ENCODE measurements at places on chromosomes 13 and 19.

- DNase-seq, result peak; percentile 38
These were observed 12.1 kb upstream of the ZSCAN1 start for GRCh38 chr19:58021541-58022282.

- no peak for DNase-seq
These were observed 66.7 kb downstream of the FRY start for GRCh38 chr13:32098272-32098671.

DNA sequence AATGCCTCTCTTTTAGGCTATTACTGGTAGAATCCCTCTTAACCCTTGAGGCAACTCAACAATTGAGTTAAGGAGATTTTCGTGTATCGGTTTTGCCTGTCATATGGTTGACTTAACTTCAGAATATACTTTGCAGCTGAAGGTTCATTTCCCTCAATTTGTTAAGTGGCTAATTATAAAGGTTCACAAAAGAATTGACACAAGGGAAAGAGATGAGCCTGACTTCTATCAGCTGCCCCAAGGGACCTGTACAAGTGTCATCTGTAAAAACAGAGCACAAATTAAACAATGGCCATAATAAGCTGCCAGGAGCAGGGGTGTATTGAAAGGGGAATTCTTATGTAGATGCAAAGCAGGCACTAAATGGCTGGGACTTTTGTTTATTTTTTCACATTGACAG is 334.8 kb upstream of the OBI1 start:
- DNase-seq, result peak; percentile 86

DNA sequence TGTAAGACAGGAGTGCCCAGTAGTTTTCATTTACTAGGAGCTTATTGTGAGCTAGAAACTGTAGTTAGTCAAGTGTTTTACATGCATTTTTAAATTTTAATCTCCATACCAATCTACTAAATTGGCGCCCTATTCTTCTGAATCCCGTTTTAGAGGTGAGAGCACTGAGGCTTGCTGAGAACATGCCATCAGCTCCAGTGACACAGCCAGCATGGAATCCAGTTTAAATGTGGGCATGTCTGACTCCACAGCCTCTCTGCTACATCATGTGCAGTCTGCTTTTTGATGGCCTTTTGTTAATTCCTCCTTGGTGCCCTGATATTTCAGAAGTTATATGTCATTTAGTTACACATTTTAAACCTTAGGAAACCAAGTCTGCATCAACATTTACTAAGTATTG is 325.4 kb downstream of the DLEU7 start:
- DNase-seq, result no peak

GRCh38 chr19:39131255-39131755 is 5.7 kb downstream of the PAK4 start:
- DNase-seq, result peak; percentile 42

DNA sequence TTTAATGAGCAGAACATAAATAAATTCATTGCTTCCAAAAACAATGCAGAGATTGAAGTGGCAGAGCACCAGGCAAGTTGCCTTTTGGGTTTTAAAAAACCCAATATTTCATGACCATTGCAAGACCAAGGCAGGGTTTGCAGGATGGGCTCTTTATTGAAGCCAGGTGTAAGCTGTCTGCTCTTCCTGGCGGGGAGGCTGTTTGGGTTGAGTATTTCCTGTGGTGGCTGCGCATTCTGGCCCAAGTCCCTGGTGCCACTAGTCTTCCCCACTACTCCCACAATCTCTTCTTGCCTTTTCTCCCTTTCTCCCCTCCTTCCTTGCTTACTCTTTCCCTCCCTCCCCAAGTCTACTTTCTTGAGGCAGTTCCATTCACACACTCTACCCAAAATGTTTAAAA is 116.4 kb downstream of the AKAP11 start:
- DNase-seq, result no peak

- no peak for DNase-seq
These were observed 9.6 kb downstream of the ABHD13 start for GRCh38 chr13:108227651-108228272.

Measured in NCI-H524 treated with DMSO at 0.1 percent for 48 hours (cell line).